ENCODE measurements at places on chromosomes 1 and 21.

DNA sequence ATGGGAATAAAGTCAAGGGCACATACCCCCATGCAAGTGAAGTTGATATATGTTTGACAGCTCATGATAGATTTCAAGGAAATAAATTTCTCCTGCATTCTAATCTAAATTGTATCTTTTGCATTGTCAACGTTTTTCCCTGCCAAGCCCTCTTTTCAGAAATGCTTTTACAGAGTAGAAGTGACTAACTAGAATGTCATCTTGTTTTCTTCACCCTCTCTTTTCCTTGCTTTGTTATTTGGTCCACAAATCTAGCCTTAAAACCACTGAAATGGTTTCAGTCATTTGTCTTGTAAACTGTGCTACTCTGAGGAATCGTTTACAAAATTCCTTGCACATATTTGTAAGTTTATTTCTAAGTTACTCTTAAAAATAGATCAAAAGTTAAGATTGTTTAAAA, 600.8 kb upstream of the CXADR start:
- DNase-seq: no peak

- DNase-seq: no peak
Observed at GRCh38 chr1:218557731-218558130, 212.6 kb downstream of the TGFB2 start.

GRCh38 chr1:25619101-25619890, 2.7 kb downstream of the MAN1C1 start:
- peak; percentile 26 for DNase-seq

- peak; percentile 58 for DNase-seq
Observed at GRCh38 chr1:226708342-226708780, 30.7 kb downstream of the ITPKB start.

DNA sequence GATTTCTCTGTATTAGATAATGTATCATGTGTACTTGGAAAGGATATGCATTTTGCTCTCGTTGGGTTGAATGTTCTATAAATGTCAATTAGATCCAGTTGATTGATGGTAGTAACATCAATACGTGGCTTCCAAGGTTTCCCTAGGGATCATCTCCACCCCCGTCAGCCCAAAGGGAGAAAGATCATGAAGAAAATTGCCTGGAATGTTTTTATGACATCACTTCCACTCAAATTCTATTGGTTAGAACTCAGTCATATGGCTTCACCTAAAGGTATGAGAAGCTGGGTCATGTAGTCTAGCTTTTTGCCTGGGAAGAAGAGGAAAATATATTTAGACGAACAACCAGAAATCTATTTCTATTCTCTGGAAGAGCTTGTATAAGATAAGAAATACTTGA, at the start of gene C1orf185:
Gene C1orf185, plus strand, starts transcription at position 253 of the 400 bp plus-strand sequence. Its CDS starts 6 bp downstream, at position 259.
- no peak for DNase-seq

DNA sequence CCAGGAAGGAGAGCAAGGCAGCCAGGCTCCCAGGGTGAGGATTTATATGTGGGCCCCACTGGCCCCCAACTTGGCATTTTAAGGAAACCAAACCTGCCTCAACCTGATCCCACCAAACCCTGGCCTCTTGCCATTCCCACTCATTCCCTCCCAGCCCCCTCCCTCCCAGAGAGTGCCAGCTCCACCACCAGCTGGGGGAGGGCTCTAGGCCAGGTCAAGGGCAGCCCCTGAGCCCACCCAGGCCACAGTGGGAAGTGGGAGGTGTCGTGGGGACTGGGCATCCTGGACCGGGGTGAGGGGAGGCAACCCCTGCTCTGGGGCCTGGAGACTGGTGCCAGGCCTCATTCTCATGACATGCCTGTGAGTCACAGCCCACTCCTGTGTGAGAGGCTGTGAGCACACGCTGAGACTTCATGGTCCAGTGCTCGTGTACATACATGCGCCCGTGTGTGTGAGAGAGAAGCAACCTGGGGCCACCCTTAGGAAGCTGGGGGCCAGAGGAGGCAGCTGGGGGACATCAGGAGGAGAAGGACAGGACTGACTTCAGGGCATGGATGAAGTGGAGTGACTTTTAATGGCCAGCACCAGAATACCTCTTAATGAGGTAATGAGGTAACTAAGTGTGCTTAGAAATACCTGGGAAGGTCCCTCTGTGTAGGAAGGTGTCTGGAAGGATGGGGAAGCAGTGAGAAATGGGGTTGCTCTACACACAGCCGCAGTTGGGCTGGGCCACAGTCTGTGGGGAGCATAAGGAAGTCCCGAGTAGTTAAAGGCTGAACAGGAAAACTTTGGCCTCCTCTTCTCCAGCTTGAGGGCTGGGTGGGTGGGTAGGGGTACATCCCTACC, at the start of gene S100A2:
Gene S100A2, minus strand, starts transcription at position 316 of the 846 bp plus-strand sequence. CDS start 1,967 bp downstream, outside the sequence.
- peak; percentile 73 for DNase-seq

GRCh38 chr1:230330157-230330556, 96.0 kb downstream of the PGBD5 start:
- no peak for DNase-seq

- DNase-seq: no peak
Observed at GRCh38 chr21:42629933-42630589, 23.4 kb upstream of the PDE9A start.

DNA sequence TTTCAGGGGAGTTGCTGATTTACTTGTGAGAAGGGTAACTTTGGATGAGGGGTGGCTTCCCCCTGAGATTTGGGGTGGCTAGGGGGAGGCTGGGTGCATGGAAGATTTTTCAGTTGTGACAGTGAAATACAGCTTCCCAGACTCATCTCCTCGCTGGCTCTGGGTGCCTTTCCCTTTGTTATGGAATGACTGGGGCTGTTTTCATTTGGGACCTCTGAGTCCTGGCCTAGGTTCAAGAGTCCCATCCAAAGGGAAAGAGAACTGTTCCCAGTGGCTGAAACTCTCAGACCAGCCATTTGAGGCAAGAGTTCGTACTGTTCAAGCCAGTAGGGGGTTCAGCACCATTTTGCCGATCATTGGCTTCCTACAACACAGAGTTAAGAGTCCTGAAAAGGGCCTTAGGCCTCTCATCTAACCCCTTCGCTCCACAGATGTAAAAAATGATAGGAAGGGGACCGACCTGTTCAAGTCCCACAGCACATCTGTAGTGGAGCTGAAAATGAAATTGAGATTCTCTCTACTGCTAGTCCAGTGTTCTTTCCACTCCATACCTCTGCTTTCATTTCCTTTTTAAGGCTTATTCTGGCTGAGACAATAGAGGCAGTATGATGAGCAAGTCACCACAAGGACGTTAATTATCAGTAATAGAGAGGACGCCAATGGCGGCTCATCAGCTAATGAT, 958 bp downstream of the DDR2 start:
- DNase-seq: no peak
